ENCODE measurements at places on chromosomes 1 and 21. TPM values are rescaled to one million over a fixed set of nuclear protein-coding genes. Genes with fewer than 3 reads are reported as not detected.

The SPRR2A gene
- total RNA-seq, result not detected

The CD84 gene
- not detected for total RNA-seq

The TOMM40L gene
- 11.3 TPM for total RNA-seq

The NUP210L gene
- total RNA-seq, result not detected

The TAL1 gene
- total RNA-seq, result 0.02 TPM

The NTRK1 gene
- total RNA-seq, result 0.12 TPM

The RGS5 gene
- total RNA-seq, result 0.66 TPM

The SEMA6C gene
- 1.8 TPM for total RNA-seq

The CACHD1 gene
- 1.5 TPM for total RNA-seq

The PRUNE1 gene
- total RNA-seq, result 11.9 TPM

The RPE65 gene
- total RNA-seq, result not detected

The TSSK3 gene
- total RNA-seq, result not detected

The CD34 gene
- total RNA-seq, result not detected

The DCST1 gene
- not detected for total RNA-seq

The AMY2B gene
- 0.45 TPM for total RNA-seq

The REN gene
- not detected for total RNA-seq

The BCL2L15 gene
- total RNA-seq, result 0.59 TPM

The LRRC38 gene
- total RNA-seq, result not detected

The ALG14 gene
- total RNA-seq, result 7.3 TPM
